ENCODE measurements at places on chromosomes 12 and 14.
A peak's percentile ranks its signal among the peaks of the same experiment; 100 is the strongest.

- peak; percentile 41 for DNase-seq
Measured at GRCh38 chr12:27523305-27523641, 733 bp upstream of the PPFIBP1 start.

DNA sequence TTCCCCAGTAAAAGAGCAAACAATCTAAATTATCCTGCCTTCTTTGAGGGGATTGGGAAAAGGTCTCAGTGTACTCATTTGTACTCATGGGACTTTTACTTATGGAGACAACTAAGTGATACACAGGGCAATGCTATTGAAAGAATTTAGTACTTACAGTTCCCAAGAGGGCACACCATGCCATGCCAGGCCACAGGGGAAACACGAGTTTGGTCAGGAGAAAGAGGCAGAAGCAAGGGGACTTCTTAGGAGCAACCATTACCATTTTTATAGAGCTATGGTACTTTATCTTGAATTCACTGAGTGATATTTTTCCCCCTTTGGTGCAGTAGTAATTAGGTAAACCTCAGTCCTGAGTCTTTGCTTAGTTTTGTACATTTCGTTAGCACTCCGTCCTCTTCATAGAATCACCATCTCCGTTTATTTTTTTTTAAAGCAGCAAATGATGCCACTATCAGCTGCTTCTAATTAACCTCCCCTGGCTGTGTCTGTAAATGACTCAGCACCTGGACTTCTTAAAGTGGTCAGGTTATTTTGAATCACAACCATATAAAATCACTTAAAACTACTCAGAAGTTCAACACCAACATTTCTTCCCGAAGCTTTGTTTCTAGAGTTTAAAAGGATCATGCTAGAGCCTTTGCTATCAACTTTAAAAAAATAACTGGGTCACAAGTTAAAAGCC, 5.9 kb upstream of the WASHC3 start:
- no peak for DNase-seq

- DNase-seq = peak; percentile 81
Measured at GRCh38 chr12:54053751-54054741, at the start of gene HOXC4. HOXC4 (plus strand) TSS chr12:54053835; CDS start chr12:54053923, 88 bp downstream.

DNA sequence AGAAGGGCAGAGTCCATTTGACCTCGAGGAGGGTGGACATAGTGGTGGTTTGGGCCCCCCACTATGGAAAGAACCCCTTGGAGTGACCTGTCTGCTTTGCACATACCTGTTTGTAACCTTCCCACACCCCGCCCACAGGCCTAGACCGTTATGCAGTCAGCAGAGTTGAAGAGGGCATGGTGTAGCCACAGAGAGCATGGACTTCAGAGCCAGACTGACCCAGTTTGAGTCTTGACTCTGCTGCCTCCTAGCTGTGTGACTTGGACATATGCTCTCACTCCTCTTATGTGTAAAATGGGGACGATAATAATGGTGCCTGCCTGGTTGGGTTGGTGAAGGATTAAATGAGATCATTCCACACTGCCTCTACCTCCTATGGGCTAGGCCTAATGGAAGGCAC, 40.9 kb upstream of the NOS1 start:
- DNase-seq = no peak

Data from GM13976 (cell line).